ENCODE measurements at places on chromosomes 2 and 18.

DNA sequence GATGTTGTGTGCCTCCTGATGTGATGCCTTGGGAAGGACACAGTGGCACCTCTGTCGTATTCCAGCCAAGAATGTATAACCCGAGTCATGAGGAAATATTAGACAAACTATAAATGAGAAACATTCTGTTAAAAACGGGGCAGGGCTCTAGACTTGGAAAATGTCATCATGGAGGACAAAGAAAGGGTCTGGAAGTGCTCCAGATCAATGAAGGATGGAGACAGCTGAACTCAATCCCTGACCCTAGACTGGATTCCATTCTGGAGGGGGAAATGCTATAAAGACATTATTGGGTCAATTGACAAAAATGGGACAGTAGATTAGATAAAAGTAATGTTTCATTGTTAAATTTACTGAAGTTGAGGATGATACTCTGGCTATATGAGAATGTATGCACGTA, 92.1 kb downstream of the SLC4A3 start:
- DNase-seq = no peak

DNA sequence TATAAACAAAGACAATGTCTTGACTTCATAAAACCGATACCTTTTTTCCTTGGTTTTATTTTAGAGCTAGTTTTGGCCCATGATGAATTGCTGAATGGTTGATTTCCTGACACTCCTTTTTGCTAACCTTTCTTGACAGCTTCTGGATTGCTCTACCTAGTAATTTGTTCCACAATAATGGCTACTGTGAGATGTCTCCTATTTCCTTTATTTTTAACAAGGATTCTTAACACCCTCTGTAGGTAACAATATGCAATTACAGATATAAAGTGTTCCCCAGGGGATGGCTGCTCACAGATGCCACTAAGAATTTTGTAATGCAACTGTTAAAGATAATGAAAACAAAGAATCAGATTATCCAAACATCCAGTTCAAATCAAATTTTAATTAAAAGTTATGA, 100.8 kb upstream of the ATP5MC3 start:
- DNase-seq = no peak

- DNase-seq = no peak
These were observed 1093.9 kb downstream of the CBLN2 start for GRCh38 chr18:71450257-71450656.

- no peak for DNase-seq
These were observed 46.2 kb downstream of the FAM98A start for GRCh38 chr2:33552758-33553461.

- DNase-seq = no peak
These were observed 451.5 kb downstream of the EPHA4 start for GRCh38 chr2:221120643-221121042.

- no peak for DNase-seq
These were observed 3.5 kb downstream of the RHOB start for GRCh38 chr2:20450201-20450999.

GRCh38 chr2:148622366-148622765, 22.2 kb upstream of the EPC2 start:
- no peak for DNase-seq

- no peak for DNase-seq
These were observed 5.8 kb downstream of the CUL3 start for GRCh38 chr2:224579411-224579810.

GRCh38 chr2:216236486-216236885, 127.3 kb downstream of the XRCC5 start:
- DNase-seq = no peak

DNA sequence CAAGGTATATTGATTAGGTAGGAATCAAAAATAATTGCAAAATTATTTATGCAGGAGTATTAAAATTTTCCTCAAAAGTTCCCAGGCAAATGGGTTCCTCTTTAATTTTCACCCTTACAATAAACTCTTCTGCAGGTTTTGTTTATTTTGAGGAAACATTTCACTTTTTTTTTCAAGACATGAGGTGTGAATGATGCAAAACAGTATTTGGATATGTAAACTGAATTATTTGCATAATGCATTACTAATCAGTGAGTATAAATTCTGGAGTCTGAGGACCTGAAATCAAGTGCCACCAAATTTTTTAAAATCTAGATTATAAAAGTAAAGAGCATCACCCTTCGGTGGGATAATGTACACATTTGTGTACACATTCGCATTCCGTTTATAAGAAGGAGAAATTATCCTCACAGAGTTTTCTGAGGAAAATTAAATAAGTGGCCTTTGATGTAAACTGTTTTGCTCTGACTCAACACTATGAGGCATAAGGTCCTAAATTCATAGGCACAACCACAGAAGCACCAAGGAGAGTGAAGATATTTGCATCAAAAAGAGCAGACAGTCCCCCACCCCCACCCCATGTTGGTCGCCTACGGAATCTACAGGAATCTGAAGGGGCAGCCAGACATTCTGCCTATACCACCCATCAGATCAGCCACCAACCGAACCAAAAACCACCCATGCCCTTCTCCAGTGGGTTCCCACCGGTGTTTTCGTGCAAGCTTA, 33.1 kb downstream of the BCL11A start:
- DNase-seq = no peak

GRCh38 chr18:37524498-37525261, 40.9 kb downstream of the CELF4 start:
- DNase-seq = no peak

DNA sequence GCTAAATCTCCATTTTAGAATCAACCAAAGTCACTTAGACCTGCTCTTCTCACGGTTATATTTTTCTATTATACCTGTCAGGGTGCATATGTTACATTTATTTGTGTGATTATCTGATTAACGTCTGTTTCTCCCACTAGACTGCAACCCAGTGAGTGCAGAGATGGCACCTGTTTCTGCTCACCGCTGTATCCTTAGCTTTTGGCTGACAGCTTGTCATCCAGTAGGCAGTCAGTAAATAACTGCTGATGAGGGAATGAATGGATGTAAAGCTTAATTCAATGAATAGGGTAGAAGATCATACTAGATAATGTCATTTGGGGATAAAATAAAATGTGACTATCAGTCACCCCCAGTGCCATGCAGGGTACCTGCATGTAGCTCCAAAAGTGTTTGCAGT, 6.9 kb upstream of the CHRNA1 start:
- DNase-seq = no peak

DNA sequence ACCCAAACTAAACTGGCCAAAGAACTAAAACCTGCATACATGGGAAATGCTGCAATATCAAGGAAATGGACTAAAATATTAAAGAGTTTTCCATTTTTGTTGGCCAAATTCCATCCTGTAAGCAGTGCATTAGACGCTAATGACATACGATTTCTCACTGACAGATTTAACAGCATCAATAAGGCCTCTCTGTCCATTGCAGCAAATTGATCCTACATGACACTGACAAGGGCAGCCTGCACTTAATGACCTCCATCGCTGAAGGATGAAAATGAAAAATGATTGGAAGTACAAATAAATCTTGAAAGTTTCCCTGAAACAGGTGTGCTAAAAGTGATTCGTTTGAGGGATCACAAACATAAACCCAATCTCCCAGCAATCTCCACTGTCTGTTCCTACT, 317.6 kb upstream of the KLHL14 start:
- no peak for DNase-seq

DNA sequence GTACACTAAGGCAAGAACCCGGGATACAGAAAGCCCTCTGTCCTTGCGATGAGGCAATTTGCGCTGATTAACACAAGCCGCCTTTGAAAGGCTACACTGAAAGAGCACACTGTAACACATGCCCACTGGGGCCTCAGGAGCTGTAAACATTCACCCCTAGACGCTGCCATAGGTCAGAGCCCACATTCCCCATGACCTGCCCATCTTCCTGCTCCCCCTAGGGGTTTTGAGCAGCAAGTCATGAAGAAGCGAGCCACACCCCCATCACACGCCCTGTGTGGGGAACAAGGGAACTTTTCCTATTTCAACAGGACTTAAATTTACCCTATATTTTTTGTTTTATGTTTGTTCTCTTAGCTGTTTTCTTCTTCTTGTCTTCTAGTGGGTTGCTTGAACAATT, 47.8 kb upstream of the SLC4A10 start:
- DNase-seq = no peak

DNA sequence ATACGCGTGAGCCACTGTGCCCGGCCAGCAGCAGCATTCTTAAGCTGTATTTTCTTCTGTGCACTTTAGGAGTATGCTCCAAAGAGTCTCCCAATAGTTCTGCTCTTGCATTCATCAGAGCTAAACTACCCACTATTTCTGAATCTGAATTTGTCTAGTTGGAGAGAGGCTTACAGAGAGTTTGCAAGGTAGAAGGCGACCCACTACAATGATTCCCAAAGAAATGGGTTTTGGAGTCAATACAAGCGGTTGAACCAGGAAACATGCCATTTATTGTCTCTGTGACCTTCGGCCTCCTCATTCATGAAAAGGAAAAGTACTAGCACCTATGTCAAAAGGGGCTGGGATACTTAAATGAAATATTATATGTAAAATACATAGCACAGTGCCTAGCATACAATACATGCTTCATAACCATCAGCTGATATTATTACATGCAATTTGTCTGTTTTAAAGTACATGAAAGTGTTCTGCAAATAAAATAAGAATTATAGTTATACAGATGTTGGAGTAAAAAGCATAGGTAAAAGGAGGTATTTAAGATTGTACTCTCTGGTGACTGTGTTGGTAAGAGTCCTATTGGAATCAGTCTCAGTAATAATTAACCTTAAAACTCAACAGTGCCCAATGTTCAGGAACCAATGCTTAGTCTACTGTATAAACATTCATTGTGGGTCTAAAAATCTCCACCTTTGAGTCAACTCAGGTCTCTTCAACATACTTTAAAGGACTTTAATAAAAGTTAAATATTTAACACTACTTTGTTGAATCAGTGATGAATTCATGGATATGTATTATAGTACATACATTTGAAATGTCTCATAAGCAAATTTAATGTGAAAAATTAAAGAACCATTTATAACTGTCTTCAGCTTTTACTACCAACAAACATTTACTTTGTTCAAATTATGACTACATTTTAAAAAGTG, 89.8 kb upstream of the GRB14 start:
- DNase-seq = no peak

DNA sequence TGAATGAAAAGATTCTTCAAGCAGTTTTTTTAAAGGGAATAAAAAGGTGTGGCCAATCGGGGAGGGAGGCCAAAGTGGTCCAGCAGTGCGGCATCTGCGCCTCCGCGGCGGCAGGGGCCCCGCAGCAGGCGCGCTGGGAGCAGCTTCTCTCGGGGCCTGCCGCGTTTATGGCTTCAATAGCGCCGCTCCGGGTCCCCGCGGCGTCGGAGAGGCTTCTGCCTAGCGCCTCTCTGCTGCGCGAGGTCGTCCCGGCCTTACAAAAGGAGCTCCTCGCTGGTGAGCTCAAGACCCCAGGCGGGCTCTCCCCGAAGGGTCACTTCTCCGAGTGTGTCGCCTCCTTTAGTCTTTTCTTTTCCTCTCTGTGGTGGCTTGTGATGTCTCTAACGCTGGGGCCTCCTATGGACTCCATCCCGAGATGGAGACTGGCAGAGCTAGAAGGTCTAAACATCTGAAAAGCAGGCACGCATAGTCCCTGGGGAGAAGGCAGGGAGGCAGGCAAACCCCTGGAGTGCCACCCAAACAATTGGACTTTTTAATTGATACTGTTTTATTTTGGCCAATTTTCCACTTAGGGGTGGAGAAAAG, 67.1 kb downstream of the SUMO1 start:
- no peak for DNase-seq

DNA sequence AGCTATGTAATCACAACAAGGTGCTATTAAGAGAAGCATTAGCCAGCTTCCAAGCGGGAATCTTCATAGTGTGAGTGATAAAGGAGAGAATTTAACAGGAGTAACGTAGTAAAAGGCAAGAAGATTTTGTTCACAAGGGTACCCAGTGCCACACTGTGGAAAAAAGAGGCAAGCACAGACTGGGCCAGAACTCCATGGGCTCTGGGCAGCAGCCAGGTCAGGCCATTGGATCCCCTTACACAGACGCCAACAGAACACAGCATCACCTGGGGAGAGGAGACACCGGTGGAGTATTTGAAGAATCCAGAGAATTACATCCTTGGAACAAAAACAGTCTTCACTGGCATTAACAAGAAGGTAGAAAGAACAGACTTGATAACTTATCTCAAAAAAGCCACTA, 21.2 kb downstream of the AMER3 start:
- no peak for DNase-seq

GRCh38 chr2:131145040-131145439, 39.9 kb downstream of the PLEKHB2 start:
- DNase-seq = no peak

DNA sequence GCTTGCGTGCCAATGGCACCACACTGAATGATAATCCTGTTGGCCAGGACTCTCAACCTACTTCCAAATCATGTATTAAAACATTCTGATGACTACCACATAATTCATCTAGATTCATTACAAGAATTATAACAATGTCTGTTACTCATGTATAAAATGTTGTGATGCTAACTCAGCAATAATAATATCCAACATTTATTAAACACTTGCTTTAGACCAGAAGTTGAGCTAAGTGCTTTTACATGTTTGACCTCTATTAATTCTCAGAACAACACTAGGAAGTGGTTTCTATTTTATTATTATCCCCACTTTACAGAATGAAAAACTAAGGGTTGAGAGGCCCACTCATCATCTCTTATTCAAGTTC, 178.4 kb downstream of the LNPK start:
- DNase-seq = no peak

GRCh38 chr2:144603334-144603733, 83.4 kb upstream of the ZEB2 start:
- DNase-seq = no peak

- DNase-seq = no peak
These were observed 19.3 kb downstream of the PDE6D start for GRCh38 chr2:231761735-231762134.

DNA sequence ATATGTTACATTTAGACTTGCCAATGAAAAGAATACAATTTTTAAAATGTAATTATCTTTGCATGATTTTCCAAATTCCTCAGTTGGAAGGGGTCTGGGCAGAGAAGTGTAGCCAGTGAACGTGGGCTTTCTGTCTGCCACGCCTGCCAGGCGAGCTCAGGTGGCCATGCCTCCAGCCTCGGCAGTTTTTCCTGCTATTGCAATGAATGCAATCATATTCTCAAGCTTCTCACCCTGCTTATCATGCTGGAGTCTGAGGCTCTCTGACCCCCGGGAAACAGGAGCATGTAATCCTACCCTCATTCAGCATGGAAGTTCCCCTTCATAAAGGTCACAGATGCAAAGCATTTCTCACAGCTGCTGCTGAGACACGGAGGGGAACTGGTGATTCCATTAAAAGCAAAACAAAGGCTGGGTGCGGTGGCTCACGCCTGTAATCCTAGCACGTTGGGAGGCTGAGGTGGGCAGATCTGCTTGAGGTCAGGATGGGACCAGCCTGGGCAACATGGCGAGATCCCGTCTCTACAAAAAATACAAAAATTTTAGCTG, 154.8 kb downstream of the MBP start:
- DNase-seq = no peak

All from activated CD4-positive, alpha-beta T cell treated with anti-CD3 and anti-CD28 coated beads, Interleukin-2, amount 50 U/mL, for 48 hours (primary cell).